Inflammatory macrophage treated with lipopolysaccharide for 1 hour (primary cell): ENCODE measurements at places on chromosomes 5 and 9.

DNA sequence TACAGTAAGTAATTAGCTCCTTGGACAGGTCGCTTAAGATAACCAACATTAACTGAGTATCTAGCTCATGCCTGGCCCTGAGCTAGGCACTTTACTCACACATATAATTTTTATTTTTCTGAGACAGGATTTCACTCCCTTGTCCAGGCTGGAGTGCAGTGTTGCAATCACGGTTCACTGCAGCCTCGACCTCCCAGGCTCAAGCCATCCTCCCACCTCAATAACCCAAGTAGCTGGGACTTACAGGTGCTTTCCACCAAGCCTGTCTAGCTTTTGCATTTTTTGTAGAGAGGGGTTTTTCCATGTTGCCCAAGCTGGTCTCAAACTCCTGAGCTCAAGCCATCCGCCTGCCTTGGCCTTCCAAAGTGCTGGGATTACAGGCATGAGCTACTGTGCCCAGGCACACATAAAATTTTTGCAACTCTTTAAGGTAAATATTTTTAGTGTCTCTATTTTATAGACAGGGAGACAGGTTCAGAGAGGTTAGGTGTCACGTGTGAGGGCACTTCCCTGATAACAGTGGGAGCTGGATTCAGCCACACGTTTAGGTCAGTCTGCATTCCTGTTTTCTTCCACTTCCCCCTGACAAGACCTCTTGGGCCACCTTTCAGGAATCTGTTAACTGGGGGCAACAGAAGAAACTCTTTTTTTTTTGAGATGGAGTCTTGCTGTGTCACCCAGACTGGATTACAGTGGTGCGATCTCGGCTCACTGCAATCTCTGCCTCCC lies 18.2 kb downstream of the HBEGF start:
- DNase-seq = no peak

- DNase-seq = no peak
These were observed 19.7 kb upstream of the SNCAIP start for GRCh38 chr5:122292332-122292731.

GRCh38 chr5:75277463-75277862 lies 40.8 kb upstream of the ANKRD31 start:
- no peak for DNase-seq

DNA sequence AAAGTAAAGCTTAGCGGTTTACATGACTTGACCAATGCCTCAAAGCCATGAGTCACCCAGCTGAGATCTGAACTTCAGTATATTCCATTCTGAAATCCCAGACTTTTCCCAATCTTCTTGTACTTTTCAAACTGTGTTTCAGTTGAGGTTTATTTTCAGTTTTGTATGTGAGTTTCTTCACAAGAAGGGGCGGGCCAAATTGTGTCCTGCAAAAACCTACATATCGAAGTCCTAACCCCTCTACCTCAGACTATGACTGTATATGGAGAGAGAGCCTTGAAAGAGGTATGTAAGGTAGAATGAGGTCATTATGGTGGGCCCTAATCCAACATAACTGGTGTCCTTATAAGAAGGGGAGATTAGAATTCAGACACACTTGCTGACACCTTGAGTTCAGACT lies 666 bp upstream of the TLR4 start:
- DNase-seq = peak; percentile 73

DNA sequence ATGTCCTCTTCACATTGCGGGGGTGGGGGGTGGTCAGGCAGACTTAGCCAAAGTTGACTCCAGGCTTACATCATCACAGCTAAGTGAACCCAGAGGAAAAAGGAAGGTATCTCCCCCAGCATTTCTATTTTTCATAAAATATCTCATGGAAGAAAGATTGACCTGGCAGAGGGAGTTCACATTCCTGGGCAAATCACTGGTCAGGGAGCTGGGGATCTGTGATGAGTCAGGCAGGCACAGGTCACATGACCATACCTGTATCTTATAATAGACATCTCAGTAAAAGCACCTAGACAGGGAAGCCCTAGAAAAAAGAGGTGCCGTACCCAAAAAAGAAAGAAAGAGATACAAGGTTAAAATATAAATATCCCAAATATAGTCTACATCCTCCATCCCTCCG lies 57.3 kb upstream of the WWC1 start:
- DNase-seq = no peak

DNA sequence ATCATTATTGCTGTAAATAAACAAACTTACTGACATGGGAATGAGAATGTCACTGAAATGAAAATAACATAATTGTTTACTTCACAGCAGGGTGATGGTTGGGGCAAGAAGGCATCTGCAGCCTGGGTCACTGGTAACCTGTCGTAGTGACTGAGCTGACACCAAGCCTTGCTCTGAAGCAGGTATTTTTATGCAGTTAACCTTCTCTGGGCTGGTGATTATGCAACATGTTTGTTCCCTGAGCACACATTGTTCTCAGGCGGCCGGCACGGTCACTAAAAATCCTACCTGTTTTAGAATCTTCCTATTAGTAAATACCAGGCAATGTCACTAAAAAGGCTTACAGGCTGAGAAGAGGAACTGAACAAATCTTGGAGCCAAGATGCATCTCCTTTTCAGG lies 157.7 kb upstream of the NR3C1 start:
- DNase-seq = no peak

DNA sequence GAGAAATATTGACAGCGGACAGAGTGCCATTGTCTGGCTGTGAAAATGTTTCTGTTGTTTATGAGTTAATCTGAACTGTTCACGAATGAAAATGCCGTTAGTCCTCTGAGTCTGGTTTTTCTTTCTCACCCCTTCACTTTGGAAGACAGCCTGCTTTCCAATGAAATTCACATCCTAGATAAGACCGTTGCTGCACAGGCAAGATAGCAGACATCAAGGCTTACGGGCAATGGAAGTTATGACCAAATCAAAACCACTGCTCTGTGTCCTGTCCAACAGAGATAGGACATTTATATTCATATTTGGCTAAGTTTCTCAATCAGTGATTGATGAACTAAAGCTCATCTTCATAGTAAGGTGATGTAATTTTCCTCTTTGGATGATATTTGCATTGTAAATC lies 180.0 kb upstream of the DMAC1 start:
- no peak for DNase-seq

- peak; percentile 85 for DNase-seq
These were observed 7.9 kb downstream of the CMYA5 start for GRCh38 chr5:79697222-79698170.

GRCh38 chr9:121691890-121692289 lies 40.5 kb downstream of the DAB2IP start:
- DNase-seq = no peak

- no peak for DNase-seq
These were observed 58.4 kb upstream of the SH3GL2 start for GRCh38 chr9:17520268-17521064.

GRCh38 chr5:92923885-92924284 lies 657.1 kb downstream of the NR2F1-AS1 start:
- no peak for DNase-seq

DNA sequence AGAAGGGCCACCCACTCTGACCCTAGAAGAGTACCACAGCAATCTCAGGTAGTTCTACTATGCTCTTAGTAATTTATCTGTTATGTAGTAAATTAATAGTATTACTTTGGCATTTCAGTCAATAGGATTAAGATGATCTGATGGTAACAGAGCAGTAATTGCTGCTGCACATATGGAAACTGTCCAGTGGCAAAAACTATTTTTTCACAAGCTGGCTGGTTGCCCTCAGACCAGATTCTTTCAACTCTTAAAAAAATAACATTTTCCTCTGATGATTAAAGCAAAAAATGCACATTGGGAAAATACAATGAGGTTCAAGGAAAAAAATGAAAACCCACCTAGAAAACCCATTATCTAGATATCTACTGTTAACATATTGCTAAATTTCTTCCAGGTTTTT lies 19.7 kb downstream of the GLRA1 start:
- DNase-seq = no peak

DNA sequence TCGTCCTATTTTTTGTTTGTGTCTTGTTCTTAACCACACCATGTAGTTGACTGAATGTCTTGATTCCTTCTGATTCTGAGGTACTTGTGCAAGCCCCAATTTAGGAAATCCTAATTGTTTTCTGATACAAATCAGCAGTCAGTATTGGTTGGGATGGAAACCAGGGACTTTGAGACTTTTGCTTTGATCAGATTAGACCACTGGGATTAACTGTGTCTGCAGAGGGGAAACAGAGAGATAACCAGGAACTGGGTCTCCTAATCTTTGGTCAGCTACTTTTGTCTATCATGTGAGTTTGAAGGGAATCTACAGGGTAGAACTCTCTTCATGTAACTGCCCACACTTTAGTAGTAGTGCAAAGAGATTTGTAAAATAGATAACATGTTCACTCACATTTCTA lies 173.8 kb upstream of the POC5 start:
- no peak for DNase-seq

GRCh38 chr9:74006935-74007334 lies 490.2 kb upstream of the RORB start:
- DNase-seq = no peak

DNA sequence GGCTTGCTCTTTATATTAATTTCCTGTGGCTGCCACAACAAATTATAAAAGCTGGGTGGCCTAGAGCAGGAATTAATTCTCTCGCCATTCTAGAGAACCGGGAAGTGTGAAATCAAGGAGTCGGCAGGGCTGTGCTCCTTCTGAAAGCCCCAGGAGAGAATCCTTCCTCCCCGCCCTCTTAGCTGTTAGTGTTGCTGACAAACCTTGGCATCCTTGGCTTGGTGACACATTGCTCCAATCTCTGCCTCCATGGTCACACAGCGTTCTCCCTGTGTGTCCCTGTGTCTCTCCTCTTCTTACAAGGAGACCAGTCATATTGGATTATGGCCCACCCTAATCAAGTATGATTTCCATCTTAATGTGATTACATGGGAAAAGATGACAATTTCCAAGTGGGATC lies 55.9 kb upstream of the NEURL1B start:
- DNase-seq = no peak

GRCh38 chr5:77774981-77775789 lies 954 bp downstream of the TBCA start:
- no peak for DNase-seq

GRCh38 chr9:78238046-78239038 lies 2.5 kb downstream of the CEP78 start:
- no peak for DNase-seq

DNA sequence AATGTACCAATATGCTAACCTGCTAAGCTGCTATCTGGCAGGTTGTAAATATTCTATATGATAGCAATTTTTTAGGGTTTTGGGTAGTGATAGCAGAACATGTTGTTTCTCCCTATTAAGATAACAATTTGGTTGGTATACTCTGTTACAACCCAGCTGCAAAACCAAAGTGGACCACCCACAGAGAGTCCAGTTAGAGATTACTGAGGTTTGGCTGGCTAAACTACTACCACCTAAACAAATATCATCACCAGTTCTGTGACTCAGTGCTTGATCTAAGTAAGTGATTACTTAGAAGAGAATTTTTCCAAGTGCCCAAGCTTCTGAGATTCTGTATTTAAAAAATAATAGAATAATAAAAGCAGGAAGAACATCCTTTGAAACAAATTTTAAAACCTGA lies 72.3 kb downstream of the XRCC4 start:
- no peak for DNase-seq

GRCh38 chr5:81763294-81763928 lies 12.5 kb upstream of the SSBP2 start:
- no peak for DNase-seq

DNA sequence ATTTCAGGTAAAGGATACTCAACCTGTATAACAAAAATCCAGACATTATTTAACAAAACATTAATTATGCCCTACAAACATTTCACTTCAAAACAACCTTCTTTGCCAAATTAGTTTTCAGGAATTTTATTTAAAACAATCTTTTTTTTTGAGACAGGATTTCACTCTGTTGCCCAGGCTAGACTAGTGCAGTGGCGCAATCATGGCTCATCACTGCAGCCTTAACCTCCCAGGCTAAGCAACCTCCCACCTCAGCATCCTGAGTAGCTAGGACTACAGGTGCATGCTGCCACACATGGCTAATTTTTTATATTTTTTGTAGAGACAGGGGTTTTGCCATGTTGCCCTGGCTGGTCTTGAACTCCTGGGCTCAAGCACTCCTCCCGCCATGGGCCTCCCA lies 3.9 kb downstream of the FNIP1 start:
- no peak for DNase-seq

GRCh38 chr9:29866556-29866955 lies 2293.3 kb upstream of the C9orf72 start:
- no peak for DNase-seq

DNA sequence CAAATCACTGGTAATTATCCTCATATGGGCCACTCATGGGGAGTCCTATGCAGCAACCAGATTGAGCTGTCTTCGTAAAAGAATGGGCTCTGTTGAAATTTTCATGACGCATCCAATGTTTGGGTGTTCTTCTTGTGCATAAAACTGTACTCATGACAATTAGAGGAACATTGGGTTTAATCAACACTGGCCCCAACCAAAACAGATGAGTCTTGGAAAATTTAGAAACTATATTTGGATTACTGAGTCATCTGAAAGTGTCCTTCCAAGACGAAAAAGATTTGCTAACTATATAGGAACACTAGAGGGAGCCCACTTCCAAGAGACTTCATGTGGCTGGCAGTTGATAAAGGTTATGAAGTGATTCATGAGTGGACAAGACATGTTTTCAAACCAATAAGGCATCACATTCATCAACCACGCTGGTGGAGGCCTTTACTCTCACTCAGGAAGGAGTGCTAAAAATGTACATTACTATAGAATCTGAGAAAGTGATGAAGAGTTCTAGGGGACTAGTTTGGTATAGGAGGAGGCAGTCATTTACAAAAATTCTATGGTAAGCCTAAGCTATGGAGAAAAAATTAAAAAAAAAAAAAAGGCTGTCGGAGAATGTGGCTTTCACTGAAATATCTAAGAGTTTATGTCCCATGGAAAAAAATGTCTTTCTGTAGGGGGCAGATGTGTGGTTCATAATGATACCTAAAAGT lies 313.5 kb downstream of the PRDM9 start:
- no peak for DNase-seq

DNA sequence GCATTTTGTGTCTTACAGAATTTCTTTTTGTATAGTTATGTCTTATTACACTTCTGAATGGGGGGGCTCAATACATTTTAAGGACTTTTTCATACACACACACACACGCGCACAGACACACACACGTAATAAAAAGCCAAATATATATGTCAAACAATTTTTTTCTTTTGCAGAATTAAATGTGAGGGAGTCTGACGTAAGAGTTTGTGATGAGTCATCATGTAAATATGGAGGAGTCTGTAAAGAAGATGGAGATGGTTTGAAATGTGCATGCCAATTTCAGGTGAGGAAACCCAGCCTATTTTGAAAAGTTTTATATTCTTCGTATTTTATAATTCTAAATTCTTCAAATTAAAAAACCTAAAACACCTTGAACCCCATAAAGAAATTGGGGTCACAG lies 25.6 kb downstream of the TMEFF1 start:
- no peak for DNase-seq

- no peak for DNase-seq
These were observed 28.2 kb downstream of the HTR4 start for GRCh38 chr5:148626081-148626613.

GRCh38 chr5:179265514-179266290 lies 79.6 kb downstream of the ADAMTS2 start:
- peak; percentile 5 for DNase-seq

GRCh38 chr5:51860532-51861018 lies 477.3 kb downstream of the ISL1 start:
- no peak for DNase-seq

GRCh38 chr5:61535828-61536227 lies 203.8 kb downstream of the ZSWIM6 start:
- DNase-seq = no peak

- no peak for DNase-seq
These were observed 105.8 kb upstream of the MSX2 start for GRCh38 chr5:174618589-174618988.
